Globus pallidus (tissue), 1 donor: ENCODE measurements at places on chromosomes 5 and 9.

DNA sequence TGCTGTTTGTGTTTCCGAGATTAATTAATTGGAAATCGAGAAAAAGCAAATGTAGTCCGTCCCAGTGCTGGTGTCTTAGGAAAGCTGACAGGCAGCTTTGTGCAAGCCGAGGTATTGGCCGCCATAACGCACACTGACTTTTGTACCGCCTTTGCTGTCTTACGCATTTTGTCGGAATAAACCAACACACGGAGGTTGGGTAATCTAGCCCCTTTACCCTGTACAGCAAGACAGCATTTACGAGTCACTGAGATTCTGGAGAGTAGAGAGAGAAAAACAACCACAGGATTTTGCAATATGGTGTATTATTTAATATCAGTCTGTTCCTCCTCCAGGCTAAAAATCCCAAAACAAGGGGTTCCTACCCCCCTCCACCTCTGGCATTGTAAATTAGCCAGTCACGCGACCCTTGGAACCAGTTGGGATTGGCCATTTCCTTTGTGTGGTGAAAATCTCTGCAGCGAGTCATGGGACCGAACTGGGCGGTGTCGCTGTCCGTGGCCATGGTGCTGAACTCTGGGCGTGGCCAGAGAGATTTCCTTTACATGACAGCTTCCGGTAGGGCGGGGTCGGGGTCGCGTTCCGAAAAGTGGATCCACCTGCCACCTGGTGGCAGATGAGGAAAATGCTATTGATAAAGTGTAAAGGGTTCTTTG lies 10.3 kb upstream of the PCDHB1 start:
- DNase-seq, result peak; percentile 97

GRCh38 chr5:95892784-95893354 lies 68.8 kb downstream of the ELL2 start:
- no peak for DNase-seq

GRCh38 chr5:151770383-151771258 lies 1.1 kb upstream of the G3BP1 start:
- peak; percentile 73 for DNase-seq

DNA sequence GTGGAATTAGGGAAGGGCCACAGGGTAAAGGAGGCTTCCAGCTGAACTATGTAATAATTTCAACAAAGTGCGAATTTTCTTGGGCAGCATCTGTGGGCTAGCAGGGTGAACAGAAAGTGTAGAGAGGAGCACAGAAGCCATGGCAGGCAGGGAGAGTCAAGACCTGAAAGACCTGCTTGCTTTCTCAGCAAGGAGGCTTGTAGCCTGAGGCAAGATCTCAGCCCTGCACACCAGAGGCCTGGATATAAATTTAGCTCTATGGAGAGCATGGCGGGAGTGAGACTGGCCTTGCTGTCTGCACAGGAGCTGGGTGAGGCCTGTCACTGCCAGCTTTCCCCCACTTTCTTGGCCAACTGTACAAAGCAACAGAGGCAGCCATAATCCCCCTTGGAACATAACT lies 32.1 kb upstream of the SH3TC2 start:
- no peak for DNase-seq

DNA sequence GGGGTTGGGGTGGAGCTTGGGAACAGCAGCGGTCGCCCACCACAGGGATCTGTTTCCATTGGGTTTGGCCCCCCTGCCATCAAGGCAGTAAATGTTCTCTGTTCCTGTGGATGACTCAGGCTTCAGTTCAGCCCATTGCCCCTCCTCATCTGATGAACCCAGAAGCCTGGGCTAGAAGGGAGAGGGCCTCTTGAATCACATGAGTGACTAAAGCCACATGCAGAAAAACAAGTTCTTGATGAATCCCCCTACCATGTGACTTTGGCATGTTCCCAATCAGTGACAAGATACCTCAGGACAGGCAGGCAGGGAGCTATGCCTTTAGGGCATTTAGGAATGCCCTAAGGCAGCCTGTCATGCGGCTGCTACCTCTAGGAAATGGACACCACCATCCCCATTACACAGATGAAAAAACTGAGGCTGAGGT lies 2.5 kb downstream of the SH3PXD2B start:
- DNase-seq, result no peak

- no peak for DNase-seq
Observed at GRCh38 chr5:78993165-78993564, 8.1 kb upstream of the ARSB start.

DNA sequence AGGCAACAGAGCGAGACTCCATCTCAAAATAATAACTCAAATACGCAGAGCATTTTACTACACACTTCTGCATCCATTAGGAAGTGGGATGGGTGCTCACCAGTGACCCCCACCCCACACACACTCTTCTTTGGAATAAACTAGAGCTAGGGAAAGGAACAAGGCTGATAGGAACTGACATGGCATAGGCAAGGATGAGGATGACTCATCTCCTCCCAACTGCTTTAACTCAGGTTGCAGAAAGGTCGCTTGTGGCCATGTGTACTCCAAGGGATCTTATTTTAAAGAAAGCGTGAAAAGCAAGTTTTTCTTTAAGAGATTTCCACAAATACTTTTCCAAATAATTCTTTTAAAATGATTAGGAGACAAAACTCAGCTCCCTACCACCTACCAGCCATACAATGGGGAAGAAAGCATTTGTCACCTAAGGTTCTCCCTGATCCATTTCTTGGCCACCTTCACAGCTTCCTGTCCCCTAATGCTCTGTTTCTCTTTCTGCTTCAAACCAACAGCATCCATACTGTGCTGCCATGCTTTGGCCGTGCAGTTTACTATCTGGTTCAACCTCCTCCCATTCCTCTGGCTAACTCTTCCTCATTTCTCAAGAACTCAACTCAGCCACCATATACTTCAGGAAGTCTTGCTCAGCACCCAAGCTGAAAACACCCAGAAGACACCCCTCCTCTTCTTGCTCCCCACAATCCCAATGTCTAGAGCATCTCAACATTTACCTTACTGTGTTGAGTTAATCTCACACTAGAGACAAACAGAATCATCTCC lies 211.9 kb downstream of the ACTL7B start:
- DNase-seq, result no peak
